ENCODE measurements at places on chromosomes 7 and 10. TPM values are rescaled to one million over a fixed set of nuclear protein-coding genes. Genes with fewer than 3 reads are reported as not detected.

The RABGEF1 gene
- total RNA-seq = 31.4 TPM

The FAM180A gene
- 20.2 TPM for total RNA-seq

The NEUROD6 gene
- total RNA-seq = not detected

The CLRN3 gene
- not detected for total RNA-seq

The DDX50 gene
- total RNA-seq = 62.6 TPM

The MKI67 gene
- 1.7 TPM for total RNA-seq

The ASB15 gene
- total RNA-seq = not detected

The CRYGN gene
- total RNA-seq = 0.47 TPM

The NPSR1 gene
- not detected for total RNA-seq

The SH2B2 gene
- 0.95 TPM for total RNA-seq

Data from bronchial smooth muscle cell (primary cell).